ENCODE measurements at places on chromosomes 7 and 10.

- DNase-seq: no peak
Measured at GRCh38 chr10:93516006-93516380, 19.6 kb downstream of the CEP55 start.

- DNase-seq: no peak
Measured at GRCh38 chr7:2873686-2874551, 29.8 kb upstream of the GNA12 start.

DNA sequence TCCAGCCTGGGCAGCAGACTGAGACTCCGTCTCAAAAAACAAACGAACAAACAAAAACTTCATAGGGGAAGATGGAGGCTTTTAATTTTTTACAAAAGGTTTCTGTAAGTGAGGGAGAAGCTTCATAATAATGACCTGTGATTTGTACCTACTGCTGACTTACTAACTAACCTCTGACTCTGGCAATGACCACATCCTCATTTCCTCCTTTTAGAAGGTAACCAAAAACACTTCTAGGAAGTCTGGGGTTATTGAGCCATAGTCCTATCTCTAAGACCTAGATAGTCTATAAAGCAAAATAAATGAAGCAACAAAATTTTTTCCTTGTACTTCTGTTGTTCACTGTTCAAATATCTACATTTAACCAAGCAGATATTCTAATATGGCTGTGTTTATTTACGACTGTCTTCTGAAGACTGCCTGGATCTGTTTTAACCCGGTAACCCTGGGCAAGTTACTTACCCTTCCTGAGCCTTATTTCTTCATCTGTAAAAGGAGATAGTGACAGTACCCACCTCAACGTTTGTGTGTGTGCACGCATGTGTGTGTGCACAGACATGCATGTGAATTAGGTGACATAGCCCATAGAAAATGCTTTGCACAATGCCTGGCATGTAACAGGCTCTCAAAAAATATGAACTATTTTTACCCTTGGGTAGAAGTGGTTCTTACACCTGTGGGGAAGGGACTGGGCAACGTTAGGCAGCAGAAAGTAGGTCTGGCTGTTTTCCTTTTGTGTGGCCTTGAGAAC, 30.8 kb upstream of the SMNDC1 start:
- DNase-seq: no peak

- no peak for DNase-seq
Measured at GRCh38 chr10:114623155-114623554, 34.9 kb downstream of the ABLIM1 start.

DNA sequence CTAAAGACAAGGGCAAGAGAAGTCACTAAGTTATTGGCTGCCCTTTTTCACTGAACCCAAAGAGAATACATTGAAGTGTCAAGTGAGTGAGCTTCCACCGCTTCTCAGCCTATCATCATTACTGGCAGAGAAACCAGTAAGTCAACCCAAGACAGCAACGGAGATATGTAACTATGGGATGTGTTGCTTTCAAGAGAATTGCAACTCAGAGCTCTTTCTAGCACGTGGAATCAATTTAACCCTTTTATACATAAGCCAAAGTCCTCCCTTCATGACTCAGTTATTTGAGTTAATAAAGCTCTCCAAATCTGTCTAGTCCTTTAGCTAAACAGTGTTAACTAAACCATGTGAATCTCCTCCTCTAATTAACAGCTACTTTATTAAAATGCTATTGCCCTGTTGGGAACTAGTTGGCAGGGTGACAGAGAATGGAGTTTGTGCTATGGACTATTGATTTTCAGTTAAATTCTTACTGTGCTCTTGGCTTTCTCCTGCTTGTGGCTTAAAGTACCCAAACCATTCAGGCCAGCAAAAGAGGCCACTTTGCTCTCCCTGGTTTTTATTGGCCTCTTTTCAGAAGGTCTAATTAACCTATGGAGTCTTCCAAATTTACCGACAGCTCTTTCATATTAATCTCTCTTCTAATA, 287.7 kb downstream of the NRG3 start:
- no peak for DNase-seq

GRCh38 chr10:129756912-129757901, 206.9 kb downstream of the EBF3 start:
- DNase-seq: no peak

DNA sequence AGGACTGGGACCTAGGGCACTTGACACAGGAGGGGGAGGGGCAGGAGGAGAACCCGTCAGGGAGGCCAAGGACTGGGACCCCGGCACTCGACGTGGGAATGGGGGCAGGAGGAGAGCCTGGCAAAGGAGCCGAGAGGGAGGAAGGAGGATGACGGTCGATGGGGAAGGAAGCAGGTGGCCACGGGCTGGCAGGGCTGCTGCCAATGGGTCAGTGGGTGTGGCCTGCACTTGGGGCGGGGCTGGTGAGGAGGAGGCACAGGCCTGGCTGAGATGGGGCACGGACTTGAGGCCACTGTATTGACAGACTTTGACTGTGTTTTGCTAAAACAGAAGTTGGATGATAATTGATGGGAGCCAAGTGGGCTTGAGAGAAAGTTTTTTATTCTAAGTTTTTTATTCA, 68.9 kb downstream of the RBM33 start:
- DNase-seq: no peak

- DNase-seq: no peak
Measured at GRCh38 chr10:11154333-11154732, 136.7 kb downstream of the CELF2 start.

DNA sequence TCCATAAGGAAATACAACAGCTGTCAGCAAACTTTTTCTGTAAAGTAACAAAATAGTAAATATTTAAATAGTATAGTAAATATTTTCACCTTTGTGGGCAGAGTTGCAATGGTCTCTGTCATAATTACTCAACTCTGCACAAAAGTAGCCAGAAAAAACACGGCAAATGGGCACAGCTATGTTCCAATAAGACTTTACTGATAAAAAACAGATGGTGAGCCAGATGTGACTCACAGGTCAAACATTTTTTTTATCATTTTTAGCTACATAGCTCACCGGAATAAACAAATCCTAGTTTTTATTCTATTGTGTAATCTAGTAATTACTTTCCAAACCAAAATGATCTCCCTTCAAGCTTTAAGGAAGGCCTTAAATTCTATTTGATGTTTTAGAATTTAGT, 55.3 kb downstream of the NCAPG2 start:
- DNase-seq: no peak

GRCh38 chr7:11570922-11571550, 261.0 kb downstream of the THSD7A start:
- no peak for DNase-seq

DNA sequence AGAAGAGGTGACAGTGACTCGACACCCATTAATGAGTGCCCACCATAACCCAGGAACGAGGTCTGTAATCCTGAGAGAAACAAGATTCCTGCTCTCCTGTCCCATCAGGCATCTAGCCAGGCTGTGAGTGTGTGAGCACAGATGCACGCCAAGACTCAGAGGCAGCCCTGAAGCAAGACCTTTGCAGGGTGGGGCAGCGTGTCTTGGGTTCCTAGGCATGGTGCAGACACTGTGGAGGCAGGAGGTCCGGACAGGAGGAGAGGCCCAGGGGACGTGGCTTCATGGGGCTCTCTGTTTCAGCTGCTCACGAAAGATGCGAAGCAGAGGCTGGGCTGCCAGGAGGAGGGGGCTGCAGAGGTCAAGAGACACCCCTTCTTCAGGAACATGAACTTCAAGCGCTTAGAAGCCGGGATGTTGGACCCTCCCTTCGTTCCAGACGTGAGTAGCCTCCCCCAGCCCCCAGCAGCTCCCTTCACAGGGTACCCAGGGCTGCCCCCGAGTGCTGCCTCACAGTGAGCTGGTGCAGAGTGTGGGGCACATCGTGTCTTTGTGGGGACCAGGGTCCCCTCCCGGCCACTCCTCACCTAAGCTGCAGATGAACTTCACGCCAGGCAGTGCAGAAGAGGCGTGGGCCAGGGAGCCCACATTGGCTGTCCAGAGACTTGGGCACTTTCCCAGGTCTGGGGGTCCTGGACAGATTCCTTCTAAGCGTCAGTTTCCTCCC, 94.5 kb downstream of the RGS10 start:
- DNase-seq: no peak

Measured in activated T-cell treated with anti-CD3 and anti-CD28 coated beads for 48 hours (primary cell).